ENCODE measurements at places on chromosomes 3 and 15.

GRCh38 chr3:56773986-56774385 lies 27.8 kb downstream of the ARHGEF3 start:
- DNase-seq, result no peak

DNA sequence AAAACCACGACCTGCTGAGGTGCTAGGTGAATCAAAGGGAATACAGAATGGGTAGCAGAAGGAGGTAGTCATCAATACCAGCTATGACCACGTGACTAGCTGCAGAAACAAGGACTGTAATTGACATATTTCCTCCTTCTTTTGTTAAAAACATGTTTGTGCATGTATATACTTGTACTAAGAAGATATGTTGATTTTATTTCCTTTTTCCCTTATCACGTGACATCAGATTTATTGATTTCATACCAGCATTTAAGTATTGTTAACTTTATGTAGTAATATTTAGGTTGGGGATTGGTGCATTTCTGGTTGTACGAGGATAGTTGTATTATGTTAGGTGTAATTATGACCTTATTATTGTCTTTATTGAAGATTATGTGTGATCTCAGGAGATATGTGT lies 36.2 kb downstream of the PEX5L start:
- DNase-seq, result no peak

GRCh38 chr3:16759227-16759903 lies 125.4 kb upstream of the PLCL2 start:
- no peak for DNase-seq

GRCh38 chr3:52063026-52063723 lies 6.8 kb upstream of the DUSP7 start:
- no peak for DNase-seq

GRCh38 chr15:62491642-62492041 lies 326.6 kb upstream of the C2CD4B start:
- DNase-seq, result no peak
